Dermis microvascular lymphatic vessel endothelial cell (primary cell): ENCODE measurements at places on chromosomes 3 and 15. TPM values are rescaled to one million over a fixed set of nuclear protein-coding genes. Genes with fewer than 3 reads are reported as not detected.

Gene PPCDC
- 9.6 and 11.6 TPM in 2 replicates for total RNA-seq

DNA sequence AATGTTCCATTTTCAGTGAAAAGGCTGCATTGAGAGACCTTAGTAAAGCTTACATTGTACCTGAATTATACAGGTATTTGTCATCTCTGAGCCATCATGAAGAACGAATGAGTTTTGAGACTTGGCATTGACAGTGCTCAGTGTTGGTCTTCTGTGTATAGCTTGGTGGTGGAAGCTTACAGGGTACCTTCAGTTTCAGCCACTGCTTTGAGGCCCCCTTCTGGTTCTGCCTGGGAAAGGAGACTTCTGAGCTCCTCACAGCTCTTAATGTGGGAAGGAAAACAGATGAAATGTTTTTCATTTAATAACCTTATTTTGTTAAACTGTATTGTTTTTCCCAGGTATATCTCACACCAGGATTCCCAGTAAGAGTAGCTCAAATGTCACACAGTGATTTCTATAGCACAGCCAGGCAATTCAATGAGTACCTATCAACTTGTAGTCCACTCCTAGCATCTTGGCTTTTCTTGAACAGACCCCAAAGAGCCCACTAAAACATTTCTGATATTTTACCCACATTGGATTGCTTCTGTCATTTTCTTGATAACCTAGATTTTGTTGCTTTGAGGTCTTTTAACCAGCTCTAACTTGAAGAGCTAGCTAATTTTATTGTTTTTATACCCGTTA lies 5.6 kb downstream of the SERPINI1 start:
- DNase-seq, result peak; percentile 42

GRCh38 chr3:24496529-24497482 lies 2.2 kb upstream of the THRB start:
- DNase-seq, result no peak

DNA sequence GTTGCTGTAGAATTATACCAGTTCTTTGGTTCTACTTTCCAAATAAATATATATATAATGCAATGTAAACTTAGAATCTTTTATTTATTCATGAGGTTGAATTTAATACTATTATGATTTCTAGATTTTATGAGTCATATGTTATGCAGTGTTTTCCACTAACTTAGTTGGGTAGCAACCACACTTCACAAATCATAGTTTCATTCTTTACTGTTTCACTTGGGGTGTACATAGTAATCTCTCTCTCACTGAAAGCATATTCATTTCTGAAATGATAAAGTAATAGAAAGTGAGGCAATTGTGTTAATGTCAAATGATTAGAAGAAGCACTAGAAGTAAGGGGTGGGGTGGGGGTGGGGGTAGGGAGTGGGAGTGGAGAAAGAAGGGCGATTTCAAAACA lies 52.6 kb downstream of the IQCH start:
- no peak for DNase-seq

GRCh38 chr3:44099566-44100297 lies 142.0 kb upstream of the TOPAZ1 start:
- DNase-seq, result no peak

Gene THBS1
- total RNA-seq, result 4,129 and 8,012 TPM in 2 replicates

DNA sequence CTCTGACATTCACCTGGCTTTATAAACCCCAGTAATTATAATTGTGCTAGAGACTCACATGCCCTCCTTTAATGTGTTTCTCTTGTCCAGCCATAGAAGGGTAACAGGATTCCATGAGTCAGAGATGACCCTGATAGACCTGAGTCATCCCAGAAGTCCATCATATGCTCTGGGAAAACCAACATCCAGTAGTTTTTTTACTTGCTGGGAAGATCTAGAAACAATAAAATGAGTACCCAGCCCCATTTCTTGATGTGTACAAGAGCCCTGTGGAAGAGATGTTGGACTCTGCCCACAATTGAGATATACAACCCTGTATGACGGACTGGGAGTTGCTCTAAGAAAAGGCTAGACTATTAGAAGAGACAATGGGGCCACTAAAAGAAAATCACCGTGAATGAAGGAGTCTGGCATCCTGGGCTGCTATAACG lies 22.4 kb upstream of the THUMPD3 start:
- DNase-seq, result peak; percentile 86

Gene GABRR3
- not detected in 2 replicates for total RNA-seq

GRCh38 chr15:55823699-55824340 lies 80.9 kb upstream of the PRTG start:
- no peak for DNase-seq

DNA sequence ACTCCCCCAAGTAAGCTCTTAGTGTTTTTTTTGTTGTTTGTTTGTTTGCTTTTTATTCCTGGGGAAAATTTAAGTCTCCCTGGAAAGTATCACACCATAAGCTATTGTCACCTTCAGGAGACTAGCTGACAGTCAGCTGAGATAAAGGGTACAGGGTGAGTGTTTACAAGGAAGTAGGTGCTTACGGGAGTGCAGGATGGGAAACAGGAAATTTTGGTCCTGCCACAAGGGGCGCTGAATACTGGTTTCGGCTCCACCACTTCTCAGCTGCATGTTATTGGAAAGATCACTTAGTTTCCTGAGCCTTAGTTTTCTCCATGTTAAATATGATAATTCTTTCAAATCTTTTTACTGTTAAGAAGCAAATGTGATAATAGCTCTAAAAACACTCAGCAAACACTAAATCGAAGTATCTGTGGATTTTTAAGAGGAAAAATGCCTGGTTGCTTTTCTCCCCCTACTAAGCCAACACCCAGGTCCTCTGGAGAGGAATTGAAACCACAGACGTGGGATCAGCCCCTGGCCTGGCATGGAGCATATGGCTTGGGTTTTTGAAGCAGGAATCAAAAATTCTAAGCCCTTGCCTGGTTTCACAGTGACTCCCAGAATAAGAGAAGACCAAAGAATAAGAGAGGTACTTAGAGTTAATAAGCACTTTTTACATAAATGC lies 90.7 kb downstream of the SCN11A start:
- DNase-seq, result peak; percentile 9

Gene IGF2BP2
- total RNA-seq, result 26.8 and 33.6 TPM in 2 replicates

DNA sequence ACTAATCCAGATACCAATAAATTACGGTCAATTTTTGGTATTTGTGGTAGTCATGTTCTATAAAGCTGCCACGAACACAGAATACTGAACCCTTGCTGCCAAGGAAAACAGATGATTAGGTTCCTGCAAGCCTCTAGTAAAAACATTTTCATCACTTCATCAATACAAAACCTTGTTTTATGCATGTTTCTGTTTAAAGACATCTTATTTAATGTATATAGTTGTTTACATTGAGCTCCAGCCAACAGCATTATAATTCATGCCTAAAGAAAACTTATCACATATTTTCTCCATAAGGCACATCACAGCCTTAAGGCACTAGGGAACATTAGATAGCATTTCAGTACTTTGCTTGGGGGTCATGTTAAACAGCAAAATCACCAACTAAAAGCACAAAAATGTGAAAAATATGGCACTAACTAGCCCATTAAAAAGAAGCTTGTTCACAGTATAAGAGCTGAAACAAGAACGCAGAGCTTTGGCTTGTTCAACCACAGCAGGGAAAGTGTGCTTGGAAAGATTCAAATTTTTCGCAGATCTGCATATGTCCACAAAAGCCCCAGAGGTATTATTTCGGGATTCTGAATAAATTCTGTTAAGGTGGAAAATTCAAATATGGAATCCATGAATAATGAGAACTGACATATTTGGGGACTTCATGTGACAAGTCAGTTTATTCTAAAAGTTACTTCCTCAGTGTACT lies 27.7 kb downstream of the POLQ start:
- DNase-seq, result no peak

DNA sequence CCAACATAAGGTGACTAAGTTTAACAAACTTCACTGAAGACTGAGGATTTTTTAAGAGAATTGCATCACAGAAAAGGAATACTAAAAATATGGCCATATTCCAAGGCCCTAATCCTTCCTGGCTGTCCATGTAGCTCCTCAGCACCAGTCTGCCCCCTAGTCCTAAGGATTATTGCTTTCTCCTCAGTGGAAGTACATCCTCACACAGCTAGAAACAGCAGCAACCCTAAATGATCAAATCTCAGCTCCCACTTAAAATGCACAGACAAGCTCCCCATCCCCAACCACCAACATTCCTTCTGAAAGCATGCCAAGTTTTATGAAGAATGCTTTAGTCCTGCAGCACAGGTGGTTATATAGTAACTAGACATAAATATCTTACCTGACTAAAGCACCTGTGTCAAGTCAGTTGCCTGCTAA lies 14.7 kb downstream of the ST3GAL6 start:
- no peak for DNase-seq

Gene LDHAL6B
- total RNA-seq, result not detected in 2 replicates

GRCh38 chr3:30539206-30539605 lies 67.2 kb upstream of the TGFBR2 start:
- DNase-seq, result no peak

- DNase-seq, result no peak
These were observed 98.0 kb upstream of the LIMD1 start for GRCh38 chr3:45496555-45496954.

DNA sequence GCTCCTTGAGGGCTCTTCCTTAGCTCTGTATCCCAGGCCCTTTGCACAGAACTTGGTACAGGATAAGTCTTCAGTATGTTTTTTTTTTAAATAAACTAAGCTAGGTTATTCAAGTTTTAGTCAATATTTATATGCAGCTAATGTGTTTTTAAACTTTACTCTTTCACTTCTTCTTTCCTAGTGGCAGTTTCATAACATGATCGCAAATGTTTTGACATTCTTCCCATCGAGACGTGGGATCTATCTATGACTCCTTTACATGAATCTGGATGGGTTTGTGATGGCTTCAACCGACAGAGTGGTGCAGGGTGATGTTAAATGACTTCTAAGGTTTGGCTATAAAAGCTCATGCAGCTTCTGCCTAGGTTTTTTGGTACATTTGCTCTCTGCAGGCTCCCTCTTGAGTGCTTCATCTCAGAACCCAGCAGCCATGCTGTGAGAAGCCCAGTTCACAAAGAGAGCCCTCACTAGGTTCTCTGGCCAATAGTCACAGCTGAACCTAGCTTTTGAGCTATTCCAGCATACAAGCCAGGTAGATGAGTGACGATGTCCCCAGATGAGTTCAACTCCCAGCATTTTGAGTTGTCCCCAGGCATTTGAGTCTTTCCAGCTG lies 13.5 kb upstream of the MECOM start:
- no peak for DNase-seq

DNA sequence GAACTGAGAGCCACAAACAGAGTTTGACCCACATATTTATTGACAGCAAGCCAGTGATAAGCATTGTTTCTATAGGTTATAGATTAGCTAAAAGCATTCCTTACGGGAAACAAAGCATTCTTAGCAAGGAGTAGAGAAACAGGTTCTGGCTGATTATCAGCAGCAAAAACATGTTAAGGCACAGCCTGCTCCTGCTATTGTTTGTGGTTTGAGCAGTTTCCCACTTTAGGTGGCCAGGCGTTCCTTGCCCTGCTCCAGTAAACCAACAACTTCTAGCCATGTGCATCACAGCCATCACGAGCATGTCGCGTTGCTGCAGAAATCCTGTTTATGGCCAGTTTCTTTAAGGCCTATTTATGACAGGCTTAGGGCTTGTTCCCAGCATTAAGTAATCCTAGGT lies 44.7 kb upstream of the C2CD4B start:
- no peak for DNase-seq

GRCh38 chr15:66126031-66126441 lies 127.5 kb downstream of the MEGF11 start:
- DNase-seq, result no peak

Gene PRRT3
- total RNA-seq, result 0.51 and 0.63 TPM in 2 replicates

Gene STRIT1
- total RNA-seq, result not detected in 2 replicates

GRCh38 chr3:78090382-78090781 lies 1050.5 kb downstream of the ROBO2 start:
- DNase-seq, result no peak

Gene GOLGA6A
- not detected in 2 replicates for total RNA-seq

Gene TRH
- not detected in 2 replicates for total RNA-seq

- DNase-seq, result no peak
These were observed 78.1 kb downstream of the ZPLD1 start for GRCh38 chr3:102512734-102513504.

- DNase-seq, result no peak
These were observed 278.6 kb downstream of the UBE2E2 start for GRCh38 chr3:23481616-23482278.

GRCh38 chr3:186639778-186640472 lies at the start of gene FETUB:
Gene FETUB, plus strand, starts transcription at chr3:186640399. Its CDS starts 62 bp downstream, at chr3:186640461.
- DNase-seq, result no peak

DNA sequence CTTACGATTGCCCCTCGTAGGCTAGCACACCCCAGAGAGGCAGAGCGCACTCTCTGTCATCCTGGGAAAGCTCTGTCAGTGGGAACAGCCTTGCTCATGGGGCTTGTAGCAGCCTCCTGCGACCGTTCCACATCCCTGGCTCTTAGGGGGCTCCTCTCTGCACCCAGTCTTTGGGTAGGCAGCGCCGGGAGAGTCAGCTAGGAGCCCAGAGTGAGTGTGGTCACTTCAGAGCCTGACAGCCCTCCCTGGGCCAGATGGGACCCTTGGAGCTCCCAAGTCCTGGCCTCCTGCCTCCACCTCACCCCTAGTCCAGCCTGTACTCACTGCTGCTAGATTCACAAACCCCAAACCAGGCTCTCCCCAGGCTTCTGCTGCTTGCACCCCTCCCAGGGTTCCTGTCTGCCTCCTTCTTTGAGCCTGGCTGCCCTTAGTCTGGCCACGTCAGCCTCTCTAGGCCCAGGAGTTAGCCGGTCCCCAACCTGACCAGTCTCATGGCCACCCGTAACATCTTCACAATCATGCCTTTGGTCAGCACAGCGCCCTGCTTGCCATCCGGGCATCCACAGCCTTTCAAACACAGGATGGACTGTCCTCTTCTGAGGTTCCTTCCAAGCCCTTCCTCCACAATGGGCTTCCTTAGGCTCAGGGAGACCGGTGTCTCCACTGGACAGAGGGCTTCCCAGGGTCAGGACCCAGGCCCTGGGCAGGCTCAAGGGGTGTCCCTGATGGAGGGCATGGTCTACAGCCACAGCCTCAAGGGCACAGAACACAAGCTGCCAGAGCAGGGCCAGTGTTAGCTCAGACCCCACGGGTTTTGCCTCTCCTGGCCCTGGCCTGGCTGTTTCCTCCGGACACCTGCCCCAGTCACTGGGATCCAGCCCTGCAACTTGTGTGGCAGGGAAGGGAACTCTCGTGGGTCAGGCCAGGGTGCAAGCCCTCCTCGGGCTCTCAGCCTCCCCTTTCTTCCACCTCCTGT lies 4.6 kb downstream of the ACSBG1 start:
- DNase-seq, result no peak

- no peak for DNase-seq
These were observed 173.7 kb downstream of the B3GALNT1 start for GRCh38 chr3:160931474-160931873.

Gene PDZRN3
- total RNA-seq, result under 0.01 and 0.13 TPM in 2 replicates

- no peak for DNase-seq
These were observed 2.8 kb downstream of the ZNF717 start for GRCh38 chr3:75782506-75782905.

- DNase-seq, result no peak
These were observed 1.3 kb upstream of the SPTSSB start for GRCh38 chr3:161372321-161373260.
